ENCODE measurements at places on chromosomes 16 and 17.

DNA sequence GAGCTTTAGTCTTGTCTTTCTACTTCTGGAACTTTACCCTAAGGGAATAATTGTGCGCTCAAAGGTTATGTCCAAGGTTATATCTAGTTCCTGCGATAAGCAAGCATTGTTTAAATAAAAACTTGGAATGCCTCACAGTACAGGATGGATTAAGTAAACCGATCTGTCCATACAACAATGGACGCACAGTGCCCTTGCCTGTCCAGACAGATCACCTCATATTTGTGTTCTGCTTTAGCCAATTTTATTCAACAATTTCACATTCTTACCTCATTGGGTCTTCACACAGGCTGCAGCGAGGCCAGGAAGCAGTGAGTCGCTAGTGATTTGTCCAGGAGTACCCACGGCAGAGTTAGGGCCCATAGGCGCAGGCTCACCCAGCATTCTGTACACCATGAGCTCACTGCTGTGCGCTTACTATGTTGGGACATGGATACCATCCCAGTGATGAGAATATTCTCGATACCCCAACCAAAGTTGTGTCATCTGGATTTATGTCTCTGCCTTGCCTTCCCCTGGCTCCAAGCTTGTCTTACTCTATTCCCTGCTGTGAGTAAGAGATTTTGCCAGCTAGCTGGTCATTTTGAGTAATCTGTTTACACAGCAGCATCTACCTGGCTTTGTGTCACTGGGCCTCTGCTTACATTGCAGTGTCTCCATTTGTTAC lies 39.8 kb downstream of the USP43 start:
- DNase-seq, result no peak

- no peak for DNase-seq
Observed at GRCh38 chr17:57604771-57605674, 140.1 kb downstream of the CCDC182 start.

GRCh38 chr16:3868556-3868955 lies 12.0 kb downstream of the CREBBP start:
- no peak for DNase-seq

- DNase-seq, result no peak
Observed at GRCh38 chr16:89354325-89354724, 136.0 kb downstream of the ANKRD11 start.

DNA sequence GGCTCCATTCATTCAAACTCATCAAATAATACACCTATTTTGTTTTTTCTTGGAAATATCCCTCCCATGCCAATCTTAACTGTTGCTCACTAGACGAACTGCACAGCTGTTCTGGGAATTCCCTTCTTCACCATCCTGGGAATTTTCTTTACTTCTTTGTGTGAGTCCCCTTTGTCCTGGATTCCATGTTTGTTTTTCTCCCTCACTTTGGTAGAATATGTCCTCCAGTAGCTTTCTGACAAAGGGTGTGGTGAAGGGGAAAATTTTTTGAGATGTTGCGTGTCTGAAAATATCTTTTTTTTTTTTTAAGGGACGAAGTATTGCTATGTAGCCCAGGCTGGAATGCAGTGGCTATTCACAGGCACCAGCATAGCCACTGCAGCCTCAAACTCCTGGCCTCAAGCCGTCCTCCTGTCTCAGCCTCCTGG lies 17.2 kb upstream of the UTP6 start:
- DNase-seq, result no peak

DNA sequence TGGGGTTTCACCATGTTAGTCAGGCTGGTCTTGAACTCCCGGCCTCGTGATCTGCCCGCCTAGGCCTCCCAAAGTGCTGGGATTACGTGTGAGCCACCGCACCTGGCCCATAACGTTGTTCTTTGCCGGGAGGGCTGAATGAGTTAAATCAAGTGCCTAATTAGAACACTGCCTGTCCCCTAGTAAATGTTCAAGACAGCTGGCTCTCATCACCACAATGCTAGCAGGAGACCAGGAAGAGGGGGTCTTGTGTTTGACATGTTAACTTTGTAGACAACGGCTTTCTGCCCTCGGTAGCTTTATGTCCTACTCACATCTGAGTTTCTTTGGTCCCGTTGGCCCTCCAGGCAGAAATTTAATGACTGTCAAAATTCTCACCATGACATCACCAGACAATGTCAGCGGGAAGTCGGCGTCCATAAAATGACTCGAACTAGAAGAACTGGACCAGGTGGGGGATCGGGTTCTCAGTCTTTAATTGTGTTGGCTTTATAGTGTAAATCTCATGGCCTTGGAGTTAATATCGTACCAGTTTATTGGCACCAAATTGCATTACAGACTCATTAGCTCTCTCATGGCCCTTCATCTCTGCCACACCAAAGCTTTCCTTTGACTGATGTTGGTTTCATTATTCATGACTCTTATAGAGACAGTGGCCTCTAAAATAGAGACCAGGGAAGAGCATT lies 11.4 kb upstream of the ITPRIPL2 start:
- no peak for DNase-seq
